ENCODE measurements at places on chromosomes 12 and 14. TPM values are rescaled to one million over a fixed set of nuclear protein-coding genes. Genes with fewer than 3 reads are reported as not detected.

NOS1 gene
- not detected for total RNA-seq

CHFR gene
- 24.8 TPM for total RNA-seq

FAM177A1 gene
- 41.3 TPM for total RNA-seq

FGD6 gene
- total RNA-seq = 8.0 TPM

KERA gene
- total RNA-seq = not detected

ASCL1 gene
- not detected for total RNA-seq

ERBB3 gene
- total RNA-seq = 0.91 TPM

MGP gene
- 63.6 TPM for total RNA-seq

NANOG gene
- total RNA-seq = 0.32 TPM

SERPINA3 gene
- 24.2 TPM for total RNA-seq
